Mononuclear cell (primary cell): ENCODE measurements at places on chromosomes 6 and 20. TPM values are rescaled to one million over a fixed set of nuclear protein-coding genes. Genes with fewer than 3 reads are reported as not detected.

CST5 gene
- total RNA-seq = not detected

IRF4 gene
- 41.3 TPM for total RNA-seq

SLC22A7 gene
- total RNA-seq = not detected

FAM217A gene
- total RNA-seq = not detected

STMND1 gene
- not detected for total RNA-seq

ROS1 gene
- not detected for total RNA-seq

MEI4 gene
- total RNA-seq = 0.10 TPM

MAS1L gene
- not detected for total RNA-seq

ITCH gene
- total RNA-seq = 80.0 TPM

SLPI gene
- 0.63 TPM for total RNA-seq

MOXD1 gene
- total RNA-seq = 0.52 TPM

TBX18 gene
- total RNA-seq = under 0.01 TPM

EDN3 gene
- total RNA-seq = not detected

ARFGEF3 gene
- total RNA-seq = under 0.01 TPM

TBXT gene
- total RNA-seq = not detected

PCK1 gene
- not detected for total RNA-seq

SEL1L2 gene
- total RNA-seq = not detected

DPPA5 gene
- total RNA-seq = not detected

GTSF1L gene
- total RNA-seq = not detected

SMLR1 gene
- not detected for total RNA-seq

BTNL2 gene
- not detected for total RNA-seq

SLC25A27 gene
- 0.10 TPM for total RNA-seq

DNAH8 gene
- 0.10 TPM for total RNA-seq

KIF25 gene
- not detected for total RNA-seq

OXT gene
- total RNA-seq = not detected

TENT5A gene
- total RNA-seq = 25.9 TPM

HLA-E gene
- 1,812 TPM for total RNA-seq

NRSN2 gene
- 0.63 TPM for total RNA-seq

MAP7 gene
- 0.31 TPM for total RNA-seq

OR2J3 gene
- not detected for total RNA-seq

IRAK1BP1 gene
- total RNA-seq = 0.42 TPM

UBD gene
- not detected for total RNA-seq

CALHM6 gene
- total RNA-seq = 19.7 TPM

FNDC11 gene
- total RNA-seq = 0.84 TPM

PBOV1 gene
- not detected for total RNA-seq

UST gene
- total RNA-seq = 1.5 TPM

ITPA gene
- total RNA-seq = 10.8 TPM

SUPT3H gene
- 7.1 TPM for total RNA-seq

IL17A gene
- total RNA-seq = not detected
